ENCODE measurements at places on chromosomes 1 and 21.

DNA sequence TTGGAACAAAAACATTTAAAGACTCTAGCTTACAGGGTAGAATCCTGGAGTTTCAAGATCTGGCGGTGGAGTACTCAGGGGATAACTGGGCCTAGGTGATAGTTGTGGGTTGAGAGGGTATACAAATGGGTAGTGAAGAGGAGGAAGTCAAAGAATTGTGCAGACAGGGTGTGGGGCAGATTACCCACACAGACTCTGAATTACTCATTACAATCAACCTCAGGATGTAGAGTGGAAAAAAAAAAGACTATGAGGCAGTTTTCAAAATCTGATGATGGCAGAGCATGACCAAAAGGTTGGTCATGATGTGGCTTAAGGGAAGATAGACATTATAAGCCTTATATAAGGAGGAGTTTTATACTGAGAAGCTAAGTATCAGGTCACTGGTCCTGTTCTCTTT lies 44.1 kb upstream of the GLIS1 start:
- no peak for DNase-seq

GRCh38 chr1:19003371-19004290 lies 47.2 kb upstream of the IFFO2 start:
- peak; percentile 77 for DNase-seq

DNA sequence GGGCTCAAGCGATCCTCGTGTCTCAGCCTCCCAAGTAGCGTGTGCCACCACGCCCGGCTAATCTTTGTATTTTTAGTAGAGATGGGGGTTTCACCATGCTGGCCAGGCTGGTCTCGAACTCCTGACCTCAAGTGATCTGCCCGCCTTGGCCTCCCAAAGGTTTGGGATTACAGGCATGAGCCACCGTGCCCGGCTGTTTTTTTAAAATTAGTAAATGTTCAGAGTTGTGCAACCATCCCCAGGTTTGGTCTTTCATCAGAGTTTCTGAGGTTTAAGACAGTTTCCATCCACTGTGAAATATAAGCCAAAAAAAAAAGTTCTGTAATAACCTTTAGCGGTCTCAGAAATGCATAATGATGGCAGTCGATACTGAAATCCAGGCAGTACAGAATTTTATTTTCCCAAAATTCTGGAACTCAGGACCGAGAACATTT lies 550 bp upstream of the SYT11 start:
- no peak for DNase-seq

DNA sequence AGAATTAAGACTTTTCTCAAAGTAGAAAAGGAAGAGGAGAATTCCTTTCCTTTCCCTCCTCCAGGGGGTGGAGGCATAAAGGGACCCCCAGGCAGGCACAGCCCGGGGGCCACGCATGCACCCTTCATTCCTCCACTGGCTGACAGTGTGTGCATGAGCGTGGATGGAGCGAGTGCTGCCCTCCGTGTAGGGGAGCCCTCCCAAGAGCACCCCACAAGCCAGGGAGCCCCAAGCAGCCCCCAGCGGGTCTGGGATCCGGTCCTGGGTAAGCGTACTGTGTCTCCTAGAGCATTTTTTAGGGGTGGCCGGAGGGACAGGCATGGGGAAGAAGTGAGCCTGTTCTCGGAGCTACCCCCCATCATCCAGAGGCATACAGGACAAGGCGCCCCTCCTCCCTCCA lies 120.5 kb downstream of the SIK1 start:
- no peak for DNase-seq

DNA sequence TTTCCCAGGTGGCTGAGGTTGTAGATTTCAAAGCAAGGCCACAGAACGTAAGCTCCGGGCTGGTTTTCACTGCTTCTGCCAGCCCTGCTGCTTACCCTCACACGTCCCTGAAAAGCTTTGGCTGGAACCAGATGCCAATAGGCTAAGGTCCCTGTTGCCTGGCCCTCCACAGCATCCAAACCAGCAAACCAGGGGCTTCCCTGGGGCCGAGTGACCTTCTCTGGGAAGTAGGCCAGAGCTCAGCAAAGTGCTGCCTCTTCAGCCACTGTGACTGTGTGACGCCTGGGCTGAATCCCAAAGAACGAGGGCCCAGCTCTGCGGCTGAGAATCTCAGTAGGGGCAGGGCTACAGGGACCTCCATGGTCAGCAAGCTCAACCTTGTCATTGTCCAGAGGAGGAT lies 28.9 kb upstream of the RBM15 start:
- DNase-seq, result no peak

GRCh38 chr1:78033797-78034172 lies 12.0 kb upstream of the GIPC2 start:
- no peak for DNase-seq

GRCh38 chr1:1119272-1119890 lies 3.5 kb upstream of the C1orf159 start:
- no peak for DNase-seq

DNA sequence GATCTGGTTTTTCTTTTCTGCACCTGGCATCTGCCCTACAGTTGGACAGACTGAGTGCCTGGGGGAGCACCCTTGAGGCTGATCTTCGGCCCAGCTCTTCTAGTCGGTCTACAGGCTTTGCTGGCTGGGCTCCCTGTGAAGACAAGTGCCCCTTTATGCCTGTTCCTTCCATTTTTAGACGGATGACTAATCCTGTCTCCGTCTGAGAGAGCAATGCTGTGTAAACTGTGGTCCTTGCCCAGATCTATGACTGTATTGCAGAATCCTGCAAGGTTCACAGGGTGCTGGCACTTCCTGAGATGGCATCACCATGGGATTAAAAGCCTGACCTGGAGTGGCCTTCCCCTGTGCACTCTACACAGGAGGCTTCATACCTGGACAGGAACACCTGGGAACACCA lies 47.6 kb upstream of the SAMD13 start:
- peak; percentile 85 for DNase-seq

DNA sequence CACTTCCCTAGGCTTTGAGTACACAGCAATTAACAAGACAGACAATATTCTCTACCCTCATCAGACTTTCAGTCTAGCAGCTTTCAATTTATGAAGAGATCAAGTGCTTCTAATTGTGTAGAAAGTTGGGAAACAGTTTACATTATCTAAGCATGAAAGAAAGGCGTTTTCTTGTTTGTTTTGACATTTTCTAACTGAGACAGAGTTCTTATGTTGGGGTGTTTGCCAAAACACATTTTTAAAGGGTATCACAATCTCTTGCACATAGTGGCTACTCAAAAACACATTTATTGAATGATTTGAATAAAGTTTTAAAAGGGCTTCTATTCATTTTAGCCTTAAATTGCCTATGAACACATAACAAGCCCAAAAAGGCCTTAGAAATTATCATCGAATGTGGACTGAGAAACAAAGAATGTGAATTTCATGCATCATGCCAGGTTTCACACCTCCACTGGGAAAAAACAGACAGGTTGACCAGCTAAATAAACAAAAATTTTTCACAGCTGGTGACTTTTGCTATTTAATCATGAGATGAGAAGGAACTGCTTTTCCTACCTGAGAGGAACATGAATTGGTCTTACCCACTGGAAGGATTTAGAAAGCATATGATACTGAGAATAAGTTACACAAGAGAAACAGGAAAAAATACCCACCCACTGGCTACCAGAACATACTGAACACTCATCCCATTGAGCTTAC lies 394.5 kb upstream of the PKN2 start:
- DNase-seq, result no peak

- no peak for DNase-seq
Measured at GRCh38 chr1:151370211-151370911, 2.1 kb downstream of the SELENBP1 start.

DNA sequence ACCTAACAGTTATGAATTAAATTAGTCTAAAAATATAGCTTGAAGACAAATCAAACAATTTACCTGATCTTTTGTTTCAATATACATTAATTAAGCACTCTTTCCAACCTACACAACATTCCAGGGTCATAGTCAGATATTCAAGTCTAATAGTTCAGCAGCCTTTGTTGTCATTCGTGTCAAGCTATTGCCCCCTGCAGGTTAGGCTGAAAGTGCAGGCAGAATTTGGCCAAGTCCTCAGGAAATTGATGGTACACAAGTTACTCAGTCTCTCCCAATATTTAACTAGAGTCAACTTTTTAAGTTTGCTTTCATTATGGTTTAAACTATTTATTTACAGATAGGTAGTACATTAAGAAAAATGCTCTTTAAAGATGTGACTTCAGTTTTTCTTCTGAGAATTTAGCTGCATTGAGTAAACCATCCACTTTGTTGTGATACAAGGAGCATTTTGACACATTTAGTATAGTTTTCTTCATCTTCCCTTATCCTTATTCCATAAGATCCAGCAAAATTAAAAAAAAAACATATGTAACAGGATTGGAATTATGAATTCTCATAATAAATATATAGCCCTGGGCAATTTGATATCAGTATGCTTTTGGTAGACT lies 130.3 kb upstream of the DPYD start:
- no peak for DNase-seq

GRCh38 chr1:11499601-11500331 lies 20.8 kb downstream of the DISP3 start:
- DNase-seq, result no peak

GRCh38 chr1:118990513-118991152 lies 2.5 kb upstream of the TBX15 start:
- no peak for DNase-seq

DNA sequence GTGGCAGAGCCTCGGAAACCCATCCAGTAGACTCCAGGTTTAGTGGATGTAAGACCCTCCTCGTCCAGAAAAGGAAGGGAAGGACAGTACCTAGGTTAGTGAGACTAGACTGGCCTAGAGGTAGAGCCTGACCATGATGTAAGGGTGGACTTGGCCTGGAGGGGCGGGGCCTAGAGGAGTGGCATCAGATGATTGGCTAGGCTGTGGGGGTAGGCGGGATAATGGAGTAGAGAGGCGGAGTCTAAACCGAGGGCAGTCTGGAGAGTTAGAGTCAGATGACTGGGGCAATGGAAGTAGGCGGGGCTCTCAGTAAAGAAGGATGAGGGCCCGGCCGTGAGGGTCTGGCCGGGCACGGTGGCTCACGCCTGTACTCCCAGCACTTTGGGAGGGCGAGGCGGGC lies 70.1 kb downstream of the EPHB2 start:
- DNase-seq, result no peak

DNA sequence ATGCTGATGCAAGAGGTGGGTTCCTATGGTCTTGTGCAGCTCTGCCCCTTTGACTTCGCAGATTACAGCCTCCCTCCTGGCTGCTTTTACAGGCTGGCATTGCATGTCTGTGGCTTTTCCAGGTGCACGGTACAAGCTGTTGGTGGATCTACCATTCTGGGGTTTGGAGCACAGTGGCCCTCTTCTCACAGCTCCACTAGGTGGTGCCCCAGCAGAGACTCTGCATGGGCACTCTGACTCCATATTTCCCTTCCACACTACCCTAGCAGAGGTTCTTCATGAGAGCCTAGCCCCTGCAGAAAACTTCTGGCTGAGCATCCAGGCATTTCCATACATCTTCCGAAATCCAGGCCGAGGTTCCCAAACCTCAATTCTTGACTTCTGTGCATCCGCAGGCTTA lies 989.0 kb downstream of the PLA2G4A start:
- no peak for DNase-seq

GRCh38 chr1:10613340-10613739 lies 138.6 kb downstream of the PEX14 start:
- DNase-seq, result no peak

DNA sequence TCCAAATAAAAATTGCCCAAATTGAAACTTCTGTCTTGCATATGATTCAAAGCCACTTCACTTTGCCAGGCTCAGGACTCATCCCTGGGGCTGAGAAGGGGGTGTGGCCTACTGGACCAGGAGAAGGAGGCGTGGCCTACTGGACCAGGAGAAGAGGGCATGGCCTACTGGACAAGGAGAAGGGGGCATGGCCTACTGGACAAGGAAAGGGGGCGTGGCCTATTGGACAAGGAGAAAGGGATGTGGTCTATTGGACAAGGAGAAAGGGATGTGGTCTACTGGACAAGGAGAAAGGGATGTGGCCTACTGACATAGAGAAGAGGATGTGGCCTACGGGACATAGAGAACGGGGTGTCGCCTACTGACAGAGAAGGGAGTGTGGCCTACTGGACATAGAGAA lies 405.3 kb downstream of the RRAGC start:
- DNase-seq, result no peak

Measured in non-pigmented ciliary epithelial cell (primary cell).